ENCODE measurements at places on chromosomes 7 and 10.

DNA sequence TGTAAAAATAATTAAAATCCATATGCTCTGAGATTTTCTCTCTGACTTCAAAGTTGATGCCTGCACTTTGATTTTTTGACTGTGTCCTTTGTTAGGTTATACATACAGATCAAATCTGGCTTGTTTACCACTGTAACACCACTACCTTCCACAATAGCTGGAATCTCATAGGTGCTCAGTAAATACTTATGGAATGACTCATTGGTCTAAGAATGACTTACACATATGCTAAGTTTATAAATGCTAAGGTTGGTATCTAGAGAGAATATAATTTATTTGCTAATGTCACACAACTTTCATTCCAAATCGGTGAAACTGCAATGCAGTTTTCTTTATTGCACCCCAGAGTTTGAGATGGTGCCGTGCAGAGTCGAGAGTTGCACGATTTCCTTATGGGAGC is 578.5 kb downstream of the SH2D4B start:
- no peak for DNase-seq

DNA sequence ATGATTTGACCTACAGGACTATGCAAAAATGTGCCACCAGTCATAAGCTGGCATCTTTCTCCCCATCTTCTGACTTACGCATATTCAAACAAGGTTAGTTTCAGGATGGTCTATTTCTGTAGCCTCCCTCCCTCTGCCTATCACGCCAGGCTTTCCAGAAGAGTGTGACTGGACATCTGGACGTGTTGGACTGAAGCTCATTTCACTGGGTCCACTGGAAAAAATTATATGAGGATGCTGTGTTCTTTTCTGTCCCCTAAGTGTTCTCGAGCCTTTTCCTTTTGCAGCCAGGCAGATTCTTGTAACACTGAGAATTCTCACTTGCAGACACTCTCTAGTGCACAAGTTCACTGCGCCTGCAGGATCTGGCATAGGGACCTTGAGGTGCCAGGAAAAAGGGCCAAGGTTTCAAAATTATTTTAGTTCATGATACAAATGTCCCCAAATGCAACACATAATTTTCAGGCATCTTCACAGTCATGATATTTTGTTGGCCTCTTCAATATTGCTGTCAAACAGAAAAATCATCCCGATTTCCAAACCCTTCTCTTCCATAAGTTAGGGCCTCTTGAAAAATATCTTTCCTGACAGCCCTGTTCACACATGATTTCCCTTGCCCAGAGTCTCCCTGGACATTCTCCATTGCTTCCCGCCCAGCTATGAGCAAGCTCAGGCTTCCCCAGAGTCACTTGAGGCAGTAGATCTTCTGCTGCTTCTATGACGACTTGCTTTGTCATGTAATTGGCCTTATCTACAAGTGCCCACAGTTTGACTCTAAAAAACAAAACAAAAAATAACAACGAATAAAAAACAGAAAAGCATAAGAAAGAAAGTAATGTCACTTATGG is 170.4 kb downstream of the BMPER start:
- DNase-seq = no peak

- DNase-seq = no peak
Observed at GRCh38 chr10:112966194-112966855, 16.3 kb downstream of the TCF7L2 start.

DNA sequence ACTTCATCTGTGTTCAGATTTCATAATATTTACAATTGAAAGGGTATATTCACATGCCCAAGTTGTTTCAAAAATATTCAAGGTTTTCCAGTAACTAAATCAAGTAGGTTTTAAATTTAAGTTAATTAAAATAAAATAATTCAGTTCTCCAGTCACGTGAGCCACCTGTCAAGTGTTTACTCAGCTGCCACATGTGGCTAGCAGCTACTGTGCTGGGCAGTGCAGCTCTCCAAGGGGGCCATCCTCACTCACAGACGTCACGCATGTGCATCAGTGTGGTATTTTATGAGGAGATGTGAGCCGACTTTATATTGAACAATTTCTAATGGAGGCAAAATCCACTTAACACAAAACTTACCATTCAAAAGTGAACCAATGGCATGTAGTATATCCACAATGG is 69.7 kb upstream of the CAMK2B start:
- DNase-seq = no peak

DNA sequence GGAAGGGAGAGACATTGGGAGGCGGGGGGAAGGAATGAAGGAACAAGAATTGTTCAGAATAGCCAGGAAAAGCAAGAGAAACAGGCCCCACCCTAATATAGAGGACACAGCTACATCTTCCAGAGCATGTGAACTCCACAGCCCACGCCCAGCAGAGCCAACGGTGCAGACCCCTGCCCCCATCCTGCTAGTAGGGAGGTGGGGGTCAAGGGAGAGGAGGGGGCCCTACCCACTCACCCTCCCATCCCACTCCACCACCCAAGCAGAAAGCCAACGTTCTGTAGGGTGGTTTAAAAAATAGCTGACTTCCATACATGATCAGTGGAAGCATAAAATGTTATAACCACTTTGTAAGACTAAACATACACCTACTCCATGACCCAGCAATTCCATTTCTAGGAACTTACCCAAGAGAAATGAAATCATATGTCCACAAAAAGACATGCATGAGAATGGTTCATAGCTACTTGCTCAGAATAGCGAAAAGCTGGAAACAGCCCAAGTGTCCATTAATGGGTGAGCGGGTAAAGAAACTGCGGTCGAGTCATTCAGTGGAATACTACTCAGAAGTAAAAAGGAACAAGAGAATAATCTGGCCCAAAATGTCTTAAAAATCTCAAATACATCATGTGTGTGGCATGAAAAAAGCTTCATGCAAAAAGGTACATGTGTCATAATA is 31.8 kb downstream of the CTBP2 start:
- DNase-seq = no peak

DNA sequence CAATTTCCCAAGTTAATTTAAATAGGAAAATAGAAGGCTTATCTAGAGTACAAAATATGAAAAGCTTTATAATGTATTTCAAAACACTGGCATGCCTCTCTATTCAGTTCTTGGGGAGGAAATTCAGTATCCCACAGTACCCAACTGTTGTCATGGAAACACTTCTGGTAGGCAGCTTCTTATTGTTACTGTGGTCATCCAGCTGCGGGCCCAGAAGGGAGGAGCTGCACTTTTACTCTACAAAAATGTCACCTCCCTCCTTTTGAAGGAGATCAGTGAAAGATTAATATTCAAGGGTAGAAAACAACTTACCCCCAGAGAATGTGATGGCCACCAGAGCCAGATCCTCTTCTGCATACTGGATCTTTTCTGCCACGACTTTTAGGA is 202.8 kb downstream of the RAPGEF5 start:
- DNase-seq = no peak

GRCh38 chr10:33783557-33783956 is 449.1 kb upstream of the NRP1 start:
- no peak for DNase-seq

DNA sequence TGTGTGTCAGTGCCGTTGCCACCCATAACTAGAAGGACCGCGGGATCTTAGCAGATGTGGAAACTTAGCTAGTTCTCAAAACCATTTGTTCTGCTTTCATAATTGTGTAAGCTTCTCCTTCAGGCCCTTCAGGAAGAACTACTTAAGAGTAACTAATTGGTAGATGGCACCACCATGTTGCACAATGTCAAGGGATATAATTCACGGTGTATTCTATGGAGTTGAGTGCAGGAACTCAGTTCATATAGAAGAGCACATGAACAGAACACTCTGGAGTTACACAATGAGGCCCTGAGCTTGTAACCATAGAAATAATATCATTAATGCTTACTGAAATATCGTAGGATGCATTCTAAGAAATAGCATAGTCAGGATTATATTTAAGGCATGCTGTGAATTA is 126.5 kb upstream of the GAD2 start:
- no peak for DNase-seq

- no peak for DNase-seq
Observed at GRCh38 chr7:101934618-101935017, 117.2 kb downstream of the CUX1 start.

DNA sequence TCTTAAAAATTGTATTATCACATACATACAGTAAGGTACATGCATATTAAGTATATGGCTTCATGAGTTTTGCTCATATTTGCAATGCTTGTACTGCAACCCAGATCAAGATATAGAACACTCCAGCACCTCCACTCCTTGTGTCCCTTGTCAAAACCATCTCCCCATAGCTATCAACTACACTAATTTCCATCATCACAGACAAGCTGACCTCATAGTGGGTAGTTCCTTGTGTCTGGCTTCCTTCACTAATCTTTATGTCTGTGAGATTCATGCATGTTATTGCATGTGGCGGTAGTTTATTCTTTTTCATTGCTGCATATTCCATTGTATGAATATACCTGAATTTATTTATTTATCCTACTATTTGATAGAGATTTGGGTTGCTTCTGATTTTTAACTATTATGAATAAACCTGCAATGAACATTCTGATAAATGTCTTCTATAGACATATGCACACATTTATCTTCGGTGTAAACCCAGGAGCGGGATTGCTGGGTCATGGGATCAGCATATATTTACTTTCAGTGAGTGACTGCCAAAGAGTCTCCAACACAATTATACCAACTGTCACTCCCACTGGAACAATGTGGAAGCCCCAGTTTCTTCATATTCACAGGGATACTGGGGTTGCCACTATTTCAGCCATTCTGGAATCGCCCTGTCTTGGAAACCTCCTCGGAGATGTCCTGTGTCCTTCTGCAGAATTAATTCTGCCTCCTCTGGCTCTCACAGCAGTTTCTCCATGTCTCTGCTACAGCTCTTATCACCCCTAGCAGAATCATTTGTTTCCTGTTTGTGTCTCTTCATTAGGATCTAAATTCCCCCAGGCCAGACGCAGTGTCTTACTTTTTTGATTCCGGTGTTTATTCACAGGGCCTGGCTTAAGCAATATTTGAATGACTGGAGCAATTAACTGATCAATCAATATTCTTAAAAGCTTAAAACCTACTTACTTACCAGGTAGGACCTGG is 14.7 kb upstream of the ADAM12 start:
- no peak for DNase-seq

- no peak for DNase-seq
Observed at GRCh38 chr7:7970531-7971307, 2.1 kb downstream of the GLCCI1 start.

- no peak for DNase-seq
Observed at GRCh38 chr10:33048223-33048622, 90.2 kb upstream of the ITGB1 start.

- DNase-seq = no peak
Observed at GRCh38 chr10:21899736-21900135, 103.8 kb downstream of the DNAJC1 start.

DNA sequence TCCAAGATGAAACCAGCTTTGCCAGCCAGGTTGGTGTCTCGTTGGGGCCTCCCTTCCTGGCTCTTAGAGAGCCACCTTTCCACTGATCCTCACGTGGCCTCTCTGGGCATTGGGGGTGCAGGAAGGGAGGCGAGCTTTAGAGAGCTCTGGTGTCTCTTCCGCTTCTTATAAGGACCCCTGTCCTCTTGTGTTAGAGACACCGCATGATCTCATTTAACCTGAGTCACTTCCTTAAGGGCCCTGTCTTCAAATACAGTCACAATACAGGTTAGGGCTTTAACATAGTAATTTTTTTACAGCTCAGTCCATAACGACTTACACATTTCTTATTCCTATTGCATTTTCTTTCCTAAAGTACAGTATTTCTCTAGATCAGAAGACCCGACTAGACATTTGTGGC is 535.8 kb downstream of the SDK1 start:
- DNase-seq = no peak

DNA sequence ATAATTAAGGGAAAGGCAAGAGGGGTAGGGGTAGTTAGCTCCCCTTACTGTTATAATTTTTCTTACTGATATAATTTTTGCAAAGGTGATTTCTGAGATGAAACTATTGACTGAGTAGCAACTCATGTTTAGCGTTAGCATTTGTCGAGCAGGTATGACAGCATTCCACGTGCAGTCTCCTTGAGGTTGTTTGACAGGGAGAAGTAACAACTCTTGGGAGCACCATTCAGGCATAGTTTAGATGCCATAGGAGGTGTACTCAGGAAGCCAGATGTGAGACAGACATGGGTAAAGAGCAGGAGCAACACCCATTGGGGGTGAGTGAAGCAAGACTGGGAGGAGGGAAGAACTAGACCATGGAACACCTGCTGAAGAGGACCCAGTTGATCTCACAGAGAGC is 96.6 kb upstream of the KLF6 start:
- DNase-seq = no peak

GRCh38 chr10:3241274-3241921 is 68.8 kb upstream of the PITRM1 start:
- DNase-seq = no peak

GRCh38 chr10:61845196-61845949 is 56.1 kb upstream of the ARID5B start:
- DNase-seq = no peak

DNA sequence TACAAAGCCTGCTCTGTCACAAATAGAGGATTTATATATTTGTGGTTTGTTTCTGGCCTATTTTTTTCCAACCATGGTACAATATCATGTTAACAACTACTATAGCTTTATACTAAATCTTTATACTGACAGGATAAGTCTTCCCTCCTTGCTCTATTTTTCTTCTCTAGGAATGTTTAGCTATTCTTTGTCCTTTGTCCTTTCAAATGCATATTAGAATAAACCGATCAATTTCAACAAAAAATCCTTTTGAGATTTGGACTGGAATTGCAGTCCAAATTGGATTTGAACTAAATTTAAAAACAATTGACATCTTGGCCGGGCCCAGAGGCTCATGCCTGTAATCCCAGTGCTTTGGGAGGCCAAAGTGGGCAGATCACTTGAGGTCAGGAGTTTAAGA is 39.2 kb upstream of the CTTNBP2 start:
- DNase-seq = no peak

- no peak for DNase-seq
Observed at GRCh38 chr7:77413128-77413527, 3.0 kb downstream of the GSAP start.

GRCh38 chr10:102776779-102777456 is 33.2 kb downstream of the WBP1L start:
- no peak for DNase-seq

GRCh38 chr10:124966008-124966407 is 24.1 kb downstream of the ZRANB1 start:
- no peak for DNase-seq

- no peak for DNase-seq
Observed at GRCh38 chr7:34036051-34036920, 130.9 kb downstream of the BMPER start.

DNA sequence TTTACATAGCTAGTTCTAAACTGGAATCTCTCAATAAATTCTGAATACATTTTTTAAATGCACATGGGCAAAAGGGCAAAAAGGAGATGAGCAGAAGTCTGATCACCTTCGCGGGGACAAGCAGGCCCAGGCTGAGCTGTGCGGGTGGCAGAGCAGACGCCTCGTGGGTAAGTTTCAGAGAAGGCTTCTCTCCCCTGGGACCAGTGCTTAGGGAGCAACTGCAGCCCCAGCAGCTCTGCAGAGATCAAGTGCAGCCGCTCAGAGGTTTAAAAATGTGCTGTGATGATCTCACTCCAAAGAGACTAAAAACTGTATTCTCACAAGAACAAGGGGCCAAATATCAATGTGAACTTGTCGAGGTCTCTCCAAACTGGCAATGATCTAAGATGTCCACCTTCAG is 264.3 kb upstream of the RNF32 start:
- DNase-seq = no peak

All from activated naive CD4-positive, alpha-beta T cell (primary cell).